ENCODE measurements at places on chromosomes 12 and 14. TPM values are rescaled to one million over a fixed set of nuclear protein-coding genes. Genes with fewer than 3 reads are reported as not detected.

GRCh38 chr12:124631681-124632256 is 64.4 kb upstream of the NCOR2 start:
- DNase-seq: no peak

DNA sequence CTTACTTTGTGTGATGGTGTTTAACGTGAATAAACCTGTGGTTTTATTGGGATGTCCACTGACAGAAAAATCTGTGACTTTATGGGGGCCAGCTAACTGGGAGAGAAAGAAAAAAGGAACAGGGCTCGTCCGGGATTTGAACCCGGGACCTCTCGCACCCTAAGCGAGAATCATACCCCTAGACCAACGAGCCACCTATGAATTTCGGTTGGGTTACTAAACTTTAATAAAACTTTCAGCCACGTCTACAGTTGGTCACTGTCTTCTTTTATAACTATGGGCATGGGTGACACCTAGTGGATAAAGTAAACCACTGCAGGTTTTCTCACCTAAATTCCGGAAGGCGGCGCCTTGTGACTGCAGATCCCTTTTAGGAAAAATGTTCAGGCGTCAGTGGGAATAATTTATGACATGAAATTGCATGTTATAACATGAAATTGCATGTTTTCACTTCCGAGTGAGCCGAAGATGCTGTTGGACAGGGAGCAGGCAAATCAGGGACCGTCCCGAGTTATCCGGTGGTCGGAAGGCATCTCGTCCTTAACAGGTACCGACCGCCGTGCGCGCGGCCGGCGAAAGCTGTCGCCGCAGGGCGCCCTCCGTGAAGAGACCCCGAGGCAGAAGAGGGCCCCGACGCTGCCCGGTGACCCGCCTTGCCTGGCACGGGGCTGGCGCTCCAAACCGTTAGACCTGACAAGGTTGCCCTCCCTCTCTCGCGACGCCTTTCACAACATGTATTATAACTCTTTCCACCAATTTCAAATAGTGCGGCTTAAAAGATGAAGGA is 18.2 kb upstream of the RNASE12 start:
- DNase-seq: peak; percentile 73

DNA sequence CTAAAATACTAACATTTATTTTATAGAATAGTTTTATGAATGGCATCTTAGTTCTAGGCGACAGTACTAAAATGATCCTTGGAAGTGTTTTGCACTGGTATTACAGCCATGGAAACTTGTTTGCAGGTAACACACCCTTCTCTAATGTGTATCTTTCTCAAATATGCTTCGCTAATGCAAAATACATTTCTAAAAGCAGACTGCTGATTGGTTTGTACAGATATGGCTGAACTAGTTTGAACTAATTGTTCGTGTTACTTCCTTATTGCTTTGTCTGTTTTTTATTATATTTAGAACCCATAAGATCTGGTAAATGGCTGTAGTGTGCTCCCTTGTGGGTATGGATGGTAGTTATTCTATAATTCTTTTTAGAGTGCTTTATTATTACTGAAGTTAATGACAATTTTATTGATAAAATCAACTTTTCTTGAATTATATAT is 53.0 kb downstream of the ATF7IP start:
- DNase-seq: no peak

The EPYC gene
- not detected for total RNA-seq

The NT5DC3 gene
- 41.2 TPM for total RNA-seq

DNA sequence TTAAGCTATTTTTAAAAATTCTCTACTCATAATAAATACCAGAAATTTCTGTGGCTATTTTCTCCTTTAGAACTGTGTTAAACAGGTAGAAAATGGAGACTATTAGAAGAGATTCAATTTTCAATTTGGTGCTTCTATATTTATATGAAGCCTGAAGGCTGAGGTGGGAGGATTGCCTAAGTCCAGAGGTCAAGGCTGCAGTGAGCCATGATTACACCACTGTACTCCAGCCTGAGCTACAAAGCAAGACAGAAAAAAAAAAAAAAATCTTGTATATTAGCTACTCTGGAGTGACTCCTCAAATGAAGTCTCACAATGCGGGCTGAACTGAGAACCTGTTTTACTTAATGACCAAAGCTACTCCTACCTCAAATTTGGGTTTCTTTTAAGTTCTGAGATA is 9.8 kb upstream of the DPF3 start:
- DNase-seq: no peak

The GALNT9 gene
- 0.82 TPM for total RNA-seq

DNA sequence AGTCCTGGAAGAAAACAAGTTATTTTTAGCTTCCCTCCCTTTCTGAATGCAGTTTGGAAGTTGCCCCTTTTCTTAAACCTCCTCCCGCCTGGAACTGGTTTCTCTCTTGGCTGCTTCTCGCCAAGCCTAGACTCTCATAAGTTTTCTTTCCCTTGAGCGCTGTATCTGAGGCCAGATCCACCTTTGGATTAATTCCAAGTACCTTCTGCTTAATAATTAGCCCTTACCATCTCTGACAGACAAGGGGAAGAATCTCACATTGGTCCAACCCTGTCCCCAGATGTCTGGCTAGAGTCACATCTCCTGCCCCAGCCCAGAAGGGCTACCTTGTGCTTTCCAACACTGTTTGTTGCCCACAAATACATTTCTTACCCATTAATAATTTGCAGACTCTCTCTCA is 161.8 kb upstream of the RGS6 start:
- DNase-seq: no peak

- DNase-seq: no peak
Observed at GRCh38 chr12:40688085-40688725, 4.0 kb upstream of the CNTN1 start.

GRCh38 chr12:52895726-52896189 is 9.1 kb downstream of the KRT8 start:
- no peak for DNase-seq

GRCh38 chr12:644303-644639 is 19.0 kb downstream of the NINJ2 start:
- no peak for DNase-seq

The PRIMA1 gene
- total RNA-seq: 6.4 TPM

The ATF7 gene
- total RNA-seq: 26.5 TPM

DNA sequence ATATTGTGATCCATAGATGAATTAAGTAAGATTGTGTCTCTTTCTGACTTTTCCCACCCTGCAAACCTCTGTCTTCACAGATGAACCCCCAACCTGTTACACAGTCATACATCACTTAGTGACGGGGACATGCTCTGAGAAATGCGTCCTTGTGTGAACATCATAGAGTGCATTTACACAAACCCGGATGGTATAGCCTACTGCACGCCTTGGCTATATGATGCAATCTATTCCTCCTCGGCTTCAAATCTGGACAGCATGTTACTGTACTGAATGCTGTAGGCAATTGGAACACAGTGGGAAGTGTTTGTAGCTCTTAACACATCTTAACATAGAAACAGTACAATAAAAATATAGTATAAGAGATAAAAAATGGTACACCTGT is 7.4 kb upstream of the TESPA1 start:
- DNase-seq: no peak

- DNase-seq: no peak
Observed at GRCh38 chr14:33617154-33617553, 333.7 kb downstream of the EGLN3 start.

GRCh38 chr12:51401900-51402299 is 10.7 kb upstream of the GALNT6 start:
- no peak for DNase-seq

The MEG3 gene
- 10.6 TPM for total RNA-seq

The SRRM4 gene
- total RNA-seq: not detected

The OTOGL gene
- 0.41 TPM for total RNA-seq

GRCh38 chr12:102851246-102851645 is 65.8 kb downstream of the PAH start:
- no peak for DNase-seq

The C12orf54 gene
- not detected for total RNA-seq

The CMKLR1 gene
- total RNA-seq: 4.3 TPM

DNA sequence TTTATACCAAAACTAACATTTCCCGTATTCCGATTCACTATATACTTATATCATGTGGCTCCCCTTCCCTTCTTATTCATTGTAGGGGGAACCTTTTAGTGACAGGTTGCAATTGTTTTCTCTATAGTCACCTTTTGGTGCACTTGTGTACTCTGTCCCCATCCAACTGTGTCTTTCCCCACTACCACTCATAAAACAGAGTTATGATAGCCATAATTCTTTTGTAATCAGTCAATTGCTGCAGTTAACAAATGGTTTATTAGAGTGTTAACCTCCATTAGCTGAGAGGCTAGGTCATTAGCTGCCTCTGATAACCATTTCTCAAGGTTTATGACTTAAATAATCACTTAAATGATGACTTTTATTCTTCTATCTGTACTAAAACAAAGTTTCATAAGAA is 338.1 kb upstream of the SEL1L start:
- no peak for DNase-seq

The AHNAK2 gene
- 75.2 TPM for total RNA-seq

- peak; percentile 44 for DNase-seq
Observed at GRCh38 chr12:8065991-8066594, at the start of gene C3AR1. Gene C3AR1 (minus strand): TSS chr12:8066359. CDS start chr12:8060185, 6,174 bp downstream.

The OTX2 gene
- not detected for total RNA-seq

All from transverse colon (tissue), 4 donors.